CD4-positive, alpha-beta T cell treated with Interleukin-15 for 1 hour (primary cell): ENCODE measurements at places on chromosomes 1 and 21.

DNA sequence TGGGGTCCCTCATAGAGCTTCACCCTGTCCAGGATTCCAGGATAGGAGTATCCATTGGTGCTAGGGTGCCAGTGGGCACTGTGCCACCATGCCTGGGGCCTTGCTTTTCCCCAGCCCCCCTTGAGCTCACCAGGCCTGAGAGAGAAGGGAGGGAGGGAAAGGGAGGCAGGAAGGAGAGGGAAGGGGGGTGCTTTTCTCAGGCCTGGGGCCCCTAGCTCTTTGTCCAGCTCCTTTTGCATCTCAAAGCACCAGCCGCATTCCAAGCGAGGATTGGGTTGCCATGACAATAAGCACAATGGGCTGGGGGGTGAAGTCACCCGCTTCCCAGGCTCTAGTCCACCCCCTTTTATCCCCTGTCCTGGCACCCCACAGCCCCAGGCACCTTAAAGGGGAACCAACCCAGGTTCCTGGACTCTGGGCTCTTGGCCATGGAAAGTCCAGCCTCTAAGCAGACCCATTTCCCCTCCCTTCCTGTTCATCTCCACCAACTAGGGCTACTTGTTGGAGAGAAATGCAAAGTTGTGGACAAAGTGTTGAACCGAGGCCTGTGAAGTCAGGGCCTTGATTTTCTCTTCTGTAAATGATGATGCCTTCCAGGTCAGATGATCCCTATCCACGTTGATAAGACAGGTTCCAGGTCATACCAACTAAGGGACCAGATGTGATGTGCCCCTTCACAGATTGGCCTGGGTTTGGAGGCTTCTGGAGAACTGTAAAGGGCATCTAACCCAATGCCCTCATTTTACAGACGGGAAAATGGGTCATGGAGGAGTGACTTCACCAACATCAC, 11.4 kb downstream of the THBS3 start:
- no peak for DNase-seq

- DNase-seq: no peak
Observed at GRCh38 chr1:46171871-46172270, 3.0 kb upstream of the TSPAN1 start.

DNA sequence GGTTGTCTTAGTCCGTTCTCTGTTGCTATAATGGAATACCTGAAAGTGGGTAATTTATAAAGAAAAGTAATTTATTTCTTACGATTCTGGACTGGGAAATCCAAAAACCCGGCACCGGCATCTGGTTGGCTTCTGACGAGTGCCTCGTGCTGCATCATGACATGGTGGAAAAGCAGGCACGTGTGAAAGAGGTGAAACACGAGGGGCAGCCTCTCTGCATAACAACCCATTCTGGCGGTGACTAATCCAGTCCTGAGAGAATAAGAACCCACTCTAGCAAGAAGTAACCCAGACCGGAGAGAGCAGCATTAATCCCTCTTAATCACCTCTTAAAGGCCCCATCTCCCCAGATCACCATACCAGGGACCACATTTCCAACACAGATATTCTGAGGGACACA, 2.7 kb upstream of the EDEM3 start:
- DNase-seq: no peak

GRCh38 chr21:40118527-40118926, 251.3 kb downstream of the PCP4 start:
- no peak for DNase-seq

DNA sequence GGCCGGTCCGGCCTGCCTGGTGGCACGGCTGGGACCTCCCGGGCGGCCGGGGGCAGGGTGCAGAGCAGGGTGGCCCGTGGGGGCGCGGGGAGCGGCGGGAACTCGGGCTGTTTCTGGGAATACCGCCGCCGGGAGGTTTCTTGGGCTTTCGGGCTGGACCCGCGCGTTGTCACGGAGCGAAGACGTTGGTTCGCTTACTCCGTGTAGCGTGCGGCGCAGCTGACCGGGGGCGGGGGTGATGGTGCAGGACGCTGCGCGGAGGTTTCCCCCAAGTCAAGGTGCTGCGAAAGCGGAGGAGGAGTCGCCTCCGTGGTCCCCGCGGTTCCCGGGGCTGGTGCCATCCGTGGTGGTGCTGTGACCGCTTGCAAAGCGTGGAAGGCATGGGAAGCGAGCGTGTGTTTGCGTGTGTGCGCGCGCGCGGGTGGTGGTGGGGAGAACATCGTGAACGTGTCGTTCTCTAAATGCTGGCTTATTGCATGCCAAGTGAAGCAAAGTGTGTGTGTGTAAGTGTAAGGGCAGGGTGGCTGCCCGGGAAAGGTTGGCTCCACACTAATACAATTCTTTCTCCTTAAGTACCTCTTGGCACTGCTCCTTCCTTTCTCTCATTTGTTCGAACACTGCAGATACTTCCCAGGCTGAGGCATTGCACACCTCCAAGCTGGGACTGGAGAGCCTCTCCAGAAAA, 1.1 kb downstream of the RYR2 start:
- DNase-seq: no peak

DNA sequence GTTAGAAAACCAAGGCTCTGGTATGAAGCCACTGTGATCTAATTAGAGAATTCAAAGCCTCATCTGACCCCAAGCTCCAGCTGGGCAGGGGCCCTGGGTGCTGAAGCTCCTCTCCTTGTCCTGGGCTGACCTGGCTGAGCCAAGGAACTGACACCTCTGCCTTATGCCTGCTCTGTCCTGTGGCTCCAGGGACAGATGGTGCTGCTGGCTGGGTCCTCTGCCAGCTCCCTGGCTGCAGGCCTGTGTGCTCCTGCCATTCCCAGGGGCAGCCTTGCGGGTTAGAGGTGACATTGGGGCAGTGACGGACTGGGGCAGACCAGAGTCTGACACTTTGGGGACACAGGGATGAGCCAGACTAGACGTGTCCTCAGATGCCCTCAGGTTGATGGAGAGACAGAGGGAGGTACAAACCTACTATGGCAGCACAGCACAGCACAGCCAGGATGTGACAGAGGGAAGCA, 11.8 kb downstream of the ACOT11 start:
- peak; percentile 7 for DNase-seq

DNA sequence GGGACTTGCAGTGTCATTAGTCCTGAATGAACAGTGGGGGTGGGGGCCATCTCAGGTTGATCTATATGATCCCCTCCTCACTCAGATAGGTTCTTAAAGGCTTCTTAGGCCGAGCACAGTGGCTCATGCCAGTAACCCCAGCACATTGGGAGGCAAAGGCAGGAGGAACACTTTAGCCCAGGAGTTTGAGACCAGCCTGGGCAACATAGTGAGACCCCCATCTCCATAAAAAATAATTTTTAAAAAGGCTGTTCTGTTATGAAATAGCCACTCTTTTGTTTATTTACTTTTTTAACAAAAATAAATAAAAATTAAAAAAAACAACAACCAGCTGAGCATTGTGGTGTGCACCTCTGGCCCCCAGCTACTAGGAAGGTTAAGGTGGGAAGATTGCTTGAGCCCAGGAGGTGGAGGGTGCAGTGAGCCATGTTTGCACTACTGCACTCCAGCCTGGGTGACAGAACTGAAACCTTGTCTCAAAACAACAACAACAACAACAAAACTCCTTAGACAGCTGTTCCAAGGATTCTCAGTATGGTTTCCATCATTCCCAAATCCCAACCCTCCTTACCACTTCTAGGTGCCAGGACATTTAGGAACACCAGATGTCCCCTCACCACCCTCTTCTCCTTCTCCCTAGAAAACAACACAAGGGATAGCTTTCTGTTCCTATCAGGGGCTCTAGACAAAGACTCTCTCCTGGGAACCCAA, 2.0 kb upstream of the TRAPPC3 start:
- DNase-seq: no peak

DNA sequence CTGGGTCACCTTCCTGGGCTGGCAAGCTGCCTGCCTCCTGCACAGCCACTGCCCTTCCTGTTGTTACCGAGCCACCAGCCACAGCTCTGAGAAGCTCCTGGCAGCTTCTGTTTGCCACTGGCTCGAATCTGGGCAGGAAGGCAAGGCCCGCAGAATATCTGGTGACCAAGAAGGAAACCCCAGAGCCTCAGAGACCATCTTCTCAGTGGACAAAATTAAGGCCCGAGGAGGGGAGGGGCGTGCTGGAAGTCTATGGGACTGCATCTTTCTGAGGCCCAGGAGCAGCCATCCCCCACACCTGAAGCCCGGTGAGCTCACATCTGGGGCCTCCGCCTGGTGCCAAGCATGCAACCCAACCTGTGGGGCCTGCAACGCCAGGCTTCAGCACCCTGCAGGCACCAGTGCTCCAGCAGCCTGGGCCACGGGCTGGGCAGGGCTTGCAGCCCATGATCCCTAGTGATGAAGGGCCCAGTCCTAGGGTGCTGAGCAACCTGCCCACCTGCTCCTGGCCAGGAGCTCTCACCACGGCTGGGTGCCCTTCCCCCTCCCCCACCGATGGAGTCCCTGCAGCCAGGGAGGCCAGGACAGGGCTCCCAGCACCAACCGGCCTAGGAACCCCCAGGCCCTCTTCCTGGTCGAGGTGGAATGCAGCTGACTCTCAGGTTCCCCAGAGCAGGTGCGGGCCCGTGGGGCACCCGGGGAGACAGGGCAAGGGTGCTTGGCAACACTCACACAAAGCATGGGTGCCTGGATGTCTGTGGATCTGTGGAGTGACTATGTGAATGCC, 879 bp downstream of the CPTP start:
- DNase-seq: no peak

DNA sequence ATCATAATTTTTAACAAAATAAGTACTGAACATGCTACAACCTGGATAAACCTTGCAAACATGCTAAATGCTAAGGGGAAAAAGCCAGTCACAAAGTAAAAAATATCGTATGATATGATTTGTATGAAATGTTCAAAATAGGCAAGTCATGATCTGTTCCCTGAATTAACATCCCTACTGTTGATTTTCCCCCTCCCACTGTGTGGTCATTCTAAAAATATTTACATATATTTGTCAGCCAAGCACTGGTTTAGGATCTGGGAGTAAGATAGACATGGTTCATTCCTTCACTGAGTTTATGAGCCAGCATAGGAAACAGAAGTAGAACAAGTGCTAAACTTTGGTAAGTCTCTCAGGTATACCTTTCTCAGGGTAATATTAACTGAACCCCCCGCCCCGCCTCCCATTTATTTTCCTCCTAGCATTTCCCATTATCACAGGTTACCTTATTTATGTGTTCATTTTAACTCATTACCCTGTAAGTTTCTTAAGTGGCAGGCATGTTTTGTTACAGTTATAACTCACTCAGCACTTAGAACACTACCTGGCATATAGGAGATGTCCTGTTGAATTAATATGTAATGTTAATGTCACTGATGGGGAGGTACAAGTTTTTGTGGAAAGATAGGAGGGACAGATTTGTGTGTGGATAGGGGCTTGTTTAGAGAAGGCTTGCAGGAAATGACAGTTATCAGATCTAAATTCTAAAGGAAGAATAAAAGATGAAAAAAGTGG, 12.3 kb downstream of the UQCRH start:
- DNase-seq: no peak

DNA sequence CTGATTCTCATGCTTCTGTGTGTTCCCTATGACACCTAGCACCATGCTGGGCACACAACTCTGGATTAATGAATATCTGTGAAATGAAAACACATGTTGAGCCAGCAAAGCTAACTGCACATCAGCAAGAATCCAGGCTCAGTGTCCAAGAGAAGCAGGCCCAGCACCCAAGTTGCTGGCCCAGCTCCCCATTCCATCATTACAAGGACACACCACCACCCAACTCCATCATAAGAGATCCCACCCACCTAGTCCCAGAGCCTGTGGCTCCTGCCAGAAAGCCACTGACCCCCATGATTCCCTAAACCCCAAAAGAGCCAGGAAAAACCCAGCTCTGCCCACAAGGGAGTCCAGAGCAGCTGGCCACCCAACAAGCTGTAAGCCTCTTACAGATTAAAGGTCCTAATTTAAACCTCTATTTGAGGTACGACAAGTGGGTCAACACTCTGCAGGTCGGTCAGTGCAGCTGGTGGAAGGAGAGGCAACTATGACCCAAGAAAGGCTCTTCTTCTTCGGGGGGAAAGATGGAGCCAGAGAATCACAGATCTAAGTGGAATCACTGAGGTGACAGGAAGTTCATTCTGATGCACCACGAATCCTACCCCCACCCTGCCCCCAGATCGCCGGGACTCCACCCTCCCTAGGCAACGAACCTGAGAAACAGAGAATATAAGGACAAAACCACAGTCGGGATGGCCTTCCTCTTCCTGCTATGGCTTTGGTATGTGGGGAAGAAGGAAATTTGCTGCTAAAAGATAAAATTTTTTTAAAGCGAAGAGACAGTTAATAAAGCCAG, 58.2 kb downstream of the CD34 start:
- DNase-seq: no peak

GRCh38 chr1:110627764-110628163, 21.6 kb upstream of the KCNA2 start:
- DNase-seq: no peak

DNA sequence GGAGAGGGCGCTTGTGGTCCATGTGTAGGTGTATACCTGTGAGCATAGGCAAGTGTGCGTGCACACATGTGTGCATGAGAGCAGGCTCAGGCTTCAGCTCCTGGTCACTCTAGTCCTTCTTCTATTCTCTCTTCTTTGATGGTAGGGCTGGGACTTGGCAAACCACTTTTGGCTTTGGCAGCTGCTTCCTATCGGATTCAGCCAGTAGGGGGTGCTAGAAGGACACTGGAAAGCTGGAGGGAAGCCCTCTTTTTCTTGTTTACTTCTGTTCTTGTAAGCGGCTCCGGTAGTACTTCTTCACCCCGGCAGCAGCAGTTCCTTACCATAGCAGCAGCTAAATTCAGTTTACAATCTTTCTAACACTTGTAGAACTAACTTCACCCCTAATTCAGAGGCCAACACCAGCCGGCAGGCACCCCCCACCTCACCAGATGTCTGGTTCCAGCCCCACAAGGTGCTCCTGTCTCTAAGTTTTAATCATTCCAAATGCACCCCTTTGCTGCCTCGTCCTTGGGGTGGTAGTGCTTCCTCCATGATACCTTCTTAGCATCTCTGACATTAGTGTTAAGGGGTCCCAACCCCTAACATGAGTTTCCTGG, 25.1 kb downstream of the NENF start:
- DNase-seq: peak; percentile 38

DNA sequence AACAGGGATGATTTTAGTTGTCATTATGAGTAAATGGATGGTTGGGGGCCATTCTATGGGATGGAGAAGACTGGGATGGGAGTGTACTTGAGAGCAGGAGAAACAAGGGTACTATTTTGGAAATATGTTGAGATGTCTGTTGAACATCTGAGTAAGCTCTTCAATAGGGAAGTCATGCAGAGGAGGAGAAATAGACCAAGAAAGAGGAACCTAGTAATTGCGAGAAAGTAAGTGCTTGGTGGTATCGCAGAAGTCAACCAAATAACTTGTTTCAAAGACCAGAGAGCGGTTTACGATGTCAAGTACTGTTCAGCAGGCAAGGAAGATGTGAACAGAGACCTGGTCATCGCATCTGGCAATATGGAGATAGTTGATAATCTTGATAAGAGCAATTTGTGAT, 22.4 kb upstream of the CHRM3 start:
- DNase-seq: no peak

- DNase-seq: no peak
Observed at GRCh38 chr1:1274299-1274930, 761 bp upstream of the UBE2J2 start.
